A673 (cell line): ENCODE measurements at places on chromosomes 6 and 20.

- DNase-seq: no peak
Observed at GRCh38 chr20:21902391-21902790, 196.9 kb downstream of the PAX1 start.

GRCh38 chr6:8110117-8110721 lies 7.9 kb upstream of the EEF1E1 start:
- no peak for DNase-seq

GRCh38 chr6:100952006-100952405 lies 70.9 kb upstream of the ASCC3 start:
- no peak for DNase-seq

GRCh38 chr6:36028877-36029324 lies 1.3 kb downstream of the MAPK14 start:
- DNase-seq: peak; percentile 86

GRCh38 chr6:42250274-42250931 lies 32.7 kb upstream of the MRPS10 start:
- DNase-seq: no peak

- DNase-seq: no peak
Observed at GRCh38 chr20:5677389-5677788, 72.8 kb upstream of the SHLD1 start.

- DNase-seq: no peak
Observed at GRCh38 chr20:22802296-22802695, 217.9 kb upstream of the FOXA2 start.
